ENCODE measurements at places on chromosomes 5 and 9.
A peak's percentile ranks its signal among the peaks of the same experiment; 100 is the strongest.

GRCh38 chr9:125492719-125493118, 214.3 kb downstream of the MAPKAP1 start:
- no peak for DNase-seq

- no peak for DNase-seq
Measured at GRCh38 chr9:4833781-4834560, 41.2 kb downstream of the RCL1 start.

DNA sequence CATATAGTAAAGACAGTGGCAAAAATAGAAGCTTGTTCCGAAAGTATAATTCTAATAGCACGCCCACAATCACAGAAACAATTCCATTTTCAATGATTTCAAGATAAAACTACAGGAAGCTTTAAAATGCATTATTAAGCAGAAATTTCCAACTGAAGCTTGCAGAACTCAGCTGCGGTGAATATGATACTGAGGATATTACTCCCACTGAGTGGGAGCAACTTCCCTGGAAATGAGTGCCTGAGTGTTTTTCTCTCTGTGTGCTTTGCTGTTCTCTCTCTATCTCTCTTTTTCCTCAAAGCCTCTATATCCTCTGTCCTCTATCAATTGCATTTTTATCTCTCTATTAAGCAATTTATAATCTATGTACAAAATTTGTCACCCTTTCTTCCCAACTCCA, 187.5 kb upstream of the PRDM9 start:
- no peak for DNase-seq

DNA sequence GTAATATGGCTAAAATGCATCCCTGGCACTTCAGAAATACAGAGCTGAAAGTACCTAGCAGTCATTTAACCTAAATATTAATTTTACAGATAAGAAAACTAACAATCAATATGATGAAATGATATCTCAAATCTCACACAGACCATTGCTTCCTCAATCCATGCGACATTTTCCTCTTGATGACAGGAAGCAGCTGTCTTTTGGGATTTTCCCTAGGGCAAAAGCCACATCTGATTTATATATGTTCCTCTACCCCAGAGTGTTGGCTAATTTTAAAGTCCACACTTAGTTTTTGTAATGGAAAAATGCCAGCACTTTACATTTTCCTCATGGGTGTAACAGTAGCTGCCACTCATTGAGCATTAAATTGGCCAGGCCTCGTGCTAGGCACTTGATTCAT, 47.7 kb upstream of the ITGA1 start:
- no peak for DNase-seq

GRCh38 chr5:102762562-102763227, 7.6 kb downstream of the PAM start:
- DNase-seq, result no peak

- DNase-seq, result peak; percentile 88
Measured at GRCh38 chr9:113516840-113517577, 53.5 kb downstream of the RGS3 start.

GRCh38 chr9:133073086-133074014, 11.6 kb downstream of the CEL start:
- no peak for DNase-seq

DNA sequence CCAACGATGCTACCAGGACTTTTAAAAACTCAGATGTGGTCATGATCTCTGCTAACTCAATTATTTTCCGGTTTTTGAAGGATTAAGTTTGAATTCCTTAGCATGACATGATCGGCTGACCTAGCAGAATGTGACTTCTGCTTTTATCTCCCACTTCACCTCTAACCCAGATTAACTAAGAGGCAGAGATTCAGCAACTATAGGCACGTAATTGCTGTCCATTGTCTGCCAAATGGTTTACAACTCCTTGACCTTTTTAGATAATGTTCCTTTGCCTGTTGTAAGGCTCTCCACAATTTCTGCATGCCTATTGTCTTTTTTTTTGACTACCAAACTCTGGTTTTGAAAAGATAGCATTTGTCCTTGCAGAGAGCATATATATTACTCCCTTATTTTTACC, 268.2 kb downstream of the BRINP1 start:
- no peak for DNase-seq

DNA sequence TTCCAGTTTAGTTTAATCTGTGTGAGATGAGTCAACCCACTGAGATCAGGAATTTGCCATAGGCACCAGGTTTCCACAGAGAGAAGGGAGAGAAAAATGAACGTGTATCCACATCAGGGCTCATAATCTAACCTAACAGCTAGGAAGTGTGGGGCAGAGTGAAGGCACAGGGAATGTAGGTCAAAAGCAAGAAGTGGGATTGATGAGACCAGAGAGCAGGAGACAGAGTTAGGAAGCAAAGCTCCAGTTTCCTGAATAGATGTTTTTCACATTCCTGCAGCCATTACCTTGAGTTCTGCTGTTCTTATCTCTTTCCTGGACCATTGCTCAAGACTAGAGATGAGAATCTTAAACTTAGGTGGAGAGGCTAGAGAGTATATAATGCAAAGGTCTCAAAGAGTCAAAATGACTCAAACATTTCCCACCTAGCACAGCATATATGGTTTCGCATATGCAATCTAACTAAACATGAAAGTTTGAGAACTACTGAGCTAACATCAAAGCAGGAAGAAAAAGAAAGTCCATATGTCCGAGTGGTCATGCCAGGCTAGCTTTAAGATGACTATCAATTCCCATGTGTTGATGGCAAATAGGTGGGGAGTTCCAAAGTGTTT, 41.1 kb upstream of the GNAQ start:
- DNase-seq, result no peak

- no peak for DNase-seq
Measured at GRCh38 chr5:42908086-42908485, 96.4 kb upstream of the SELENOP start.

- DNase-seq, result no peak
Measured at GRCh38 chr9:126147186-126147935, 179.3 kb upstream of the MVB12B start.

DNA sequence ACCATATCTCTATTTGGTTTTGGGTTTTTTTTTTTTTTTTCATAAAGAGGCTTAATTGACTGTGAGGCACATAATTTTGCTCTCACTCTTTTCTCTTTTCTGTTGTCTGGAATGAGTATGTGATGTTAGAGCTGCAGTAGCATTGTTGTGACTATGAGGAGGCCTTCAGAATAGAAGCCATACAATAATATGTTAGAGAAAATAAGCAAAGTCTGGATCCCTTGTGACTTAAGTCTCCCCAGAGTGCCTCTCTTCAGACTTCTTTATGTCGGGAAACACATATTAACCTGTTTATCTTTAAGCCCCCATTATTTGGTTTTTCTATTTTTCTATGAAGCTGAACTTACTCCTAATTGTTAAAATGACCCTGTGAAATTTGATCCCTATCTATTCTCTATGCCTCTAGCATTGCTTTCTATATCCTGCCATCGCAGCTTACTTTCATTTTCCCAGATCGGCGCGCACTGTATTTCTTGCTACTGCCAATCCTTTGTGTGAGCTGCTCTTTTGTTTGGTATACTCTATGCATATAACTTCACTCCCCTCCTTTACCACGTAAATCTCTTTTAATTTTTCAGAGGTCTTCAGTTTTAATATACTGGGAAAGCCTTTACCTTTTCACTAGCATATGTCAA, 372.5 kb upstream of the KCNN2 start:
- no peak for DNase-seq

- no peak for DNase-seq
Measured at GRCh38 chr9:127170652-127171051, 48.2 kb upstream of the ANGPTL2 start.

DNA sequence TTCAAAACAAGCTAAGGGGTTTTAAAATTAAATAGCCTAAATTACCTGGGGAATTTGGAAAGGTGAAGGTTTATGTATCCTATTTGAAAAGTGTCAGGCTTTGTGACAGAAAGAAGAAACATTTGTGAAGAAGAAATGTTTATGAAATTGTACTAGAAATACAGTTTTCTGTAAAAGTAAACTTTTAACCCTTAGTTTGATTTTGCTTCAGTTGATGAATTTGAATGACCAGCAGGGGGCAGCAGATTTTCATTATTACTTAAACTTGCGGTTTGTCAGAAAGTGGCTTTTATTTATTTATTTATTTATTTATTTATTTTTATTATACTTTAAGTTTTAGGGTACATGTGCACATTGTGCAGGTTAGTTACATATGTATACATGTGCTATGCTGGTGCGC, 58.1 kb downstream of the NNT start:
- DNase-seq, result peak; percentile 42
